ENCODE measurements at places on chromosomes 2 and 18. TPM values are rescaled to one million over a fixed set of nuclear protein-coding genes. Genes with fewer than 3 reads are reported as not detected.

DNA sequence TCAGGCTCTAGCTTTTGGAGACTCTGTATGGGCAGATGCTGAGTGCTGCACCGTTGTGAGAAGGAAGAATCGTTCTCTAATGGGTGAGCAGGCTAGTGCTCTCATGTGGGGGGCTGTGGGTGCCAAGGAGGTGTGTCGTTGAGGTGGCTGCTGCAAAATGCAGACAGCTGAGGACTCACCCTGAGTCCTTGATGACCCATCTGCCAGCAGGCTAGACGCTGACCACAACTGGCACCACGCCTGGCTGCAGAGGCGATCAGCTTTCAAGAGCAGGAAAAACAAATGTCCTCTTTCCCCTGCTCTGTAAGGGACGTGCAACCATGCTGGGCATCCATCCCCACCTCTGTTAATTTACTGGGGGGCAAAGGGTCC lies 48.2 kb downstream of the HAUS1 start:
- no peak for DNase-seq
- peaks cover 3% of the 10 kb centered on the region for H3K4me1 ChIP-seq
- no peak overlapping the region for H3K27ac ChIP-seq
- H3K36me3 ChIP-seq: peaks cover 9% of the 10 kb centered on the region
- no peak overlapping the region for H3K4me3 ChIP-seq
- H3K27me3 ChIP-seq: no peaks in the 10 kb centered on the region

DNA sequence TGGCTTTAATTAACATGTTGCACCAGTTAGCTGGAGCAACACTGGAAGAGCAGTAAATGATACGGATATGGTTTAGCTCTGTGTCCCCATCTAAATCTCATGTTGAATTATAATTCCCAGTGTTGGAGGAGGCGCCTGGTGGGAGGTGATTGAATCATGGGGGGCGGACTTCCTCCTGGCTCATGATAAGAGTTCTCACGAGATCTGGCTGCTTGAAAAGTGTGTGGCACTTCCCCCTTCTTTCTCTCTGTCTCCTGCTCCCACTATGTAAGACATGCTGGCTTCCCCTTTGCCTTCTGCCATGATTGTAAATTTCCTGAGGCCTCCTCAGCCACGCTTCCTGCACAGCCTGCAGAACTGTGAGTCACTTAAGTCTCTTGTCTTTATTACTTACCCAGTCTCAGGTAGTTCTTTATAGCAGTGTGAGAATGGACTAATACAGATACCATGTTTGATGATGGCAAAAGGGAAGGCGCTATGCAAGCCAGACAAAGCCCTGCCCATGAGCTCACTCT lies 963.6 kb downstream of the SOCS6 start:
- H3K4me1 ChIP-seq: no peaks in the 10 kb centered on the region
- H3K27ac ChIP-seq: no peak overlapping the region
- DNase-seq: no peak
- no peak overlapping the region for H3K4me3 ChIP-seq

GRCh38 chr2:237642038-237642734 lies 14.8 kb downstream of the LRRFIP1 start:
- no peak for DNase-seq
- no peak overlapping the region for H3K4me3 ChIP-seq
- peaks cover 7% of the 10 kb centered on the region for H3K36me3 ChIP-seq

- no peaks in the 10 kb centered on the region for H3K36me3 ChIP-seq
- no peaks in the 10 kb centered on the region for H3K27me3 ChIP-seq
- DNase-seq: no peak
- H3K27ac ChIP-seq: no peak overlapping the region
- H3K4me1 ChIP-seq: peaks cover 25% of the 10 kb centered on the region
Observed at GRCh38 chr2:6913415-6914157, 3.6 kb upstream of the RNF144A start.

- H3K36me3 ChIP-seq: no peaks in the 10 kb centered on the region
- H3K27ac ChIP-seq: no peak overlapping the region
- no peak overlapping the region for H3K4me3 ChIP-seq
- H3K27me3 ChIP-seq: no peaks in the 10 kb centered on the region
- no peak for DNase-seq
Observed at GRCh38 chr2:98748292-98749065, 17.5 kb upstream of the MGAT4A start.

- no peaks in the 10 kb centered on the region for H3K27me3 ChIP-seq
- peaks cover 30% of the 10 kb centered on the region for H3K36me3 ChIP-seq
- no peaks in the 10 kb centered on the region for H3K4me1 ChIP-seq
- no peak overlapping the region for H3K4me3 ChIP-seq
Observed at GRCh38 chr18:24126155-24126961, 12.5 kb upstream of the CABYR start.

The BOK gene
- total RNA-seq: 81.6 TPM

Data from tibial nerve (tissue), 4 donors.